Subcutaneous preadipocyte (primary cell): ENCODE measurements at places on chromosomes 3 and 15. TPM values are rescaled to one million over a fixed set of nuclear protein-coding genes. Genes with fewer than 3 reads are reported as not detected.

Gene GLDN
- total RNA-seq = 0.37 and 0.59 TPM in 2 replicates

Gene CACNA1D
- total RNA-seq = under 0.01 TPM in 1 of 2 replicates, not detected in the other

Gene ROPN1
- not detected in 2 replicates for total RNA-seq

Gene HTR3E
- not detected in 2 replicates for total RNA-seq

Gene CPB1
- total RNA-seq = 0.37 TPM in 1 of 2 replicates, not detected in the other

Gene MCF2L2
- total RNA-seq = 0.73 and 1.6 TPM in 2 replicates

Gene CNTN3
- total RNA-seq = 0.78 and 2.2 TPM in 2 replicates

Gene SYNPR
- not detected in 2 replicates for total RNA-seq

Gene LRRK1
- 14.7 and 17.0 TPM in 2 replicates for total RNA-seq

Gene LRRC15
- under 0.01 TPM in 2 replicates for total RNA-seq

Gene A4GNT
- total RNA-seq = not detected in 2 replicates

Gene PTPRG
- total RNA-seq = 70.9 and 96.6 TPM in 2 replicates

Gene RNF7
- 28.5 and 36.7 TPM in 2 replicates for total RNA-seq

Gene SSUH2
- total RNA-seq = 0.37 TPM in 1 of 2 replicates, not detected in the other

Gene SGO1
- 7.0 and 12.5 TPM in 2 replicates for total RNA-seq

Gene MITF
- 3.9 and 6.2 TPM in 2 replicates for total RNA-seq

Gene KLHL24
- 19.5 and 27.2 TPM in 2 replicates for total RNA-seq

Gene NPHP3
- total RNA-seq = 32.3 and 34.5 TPM in 2 replicates

Gene EFCAB12
- under 0.01 TPM in 1 of 2 replicates, not detected in the other for total RNA-seq
